GM23338 (cell line): ENCODE measurements at places on chromosomes 13 and 19. TPM values are rescaled to one million over a fixed set of nuclear protein-coding genes. Genes with fewer than 3 reads are reported as not detected.

DNA sequence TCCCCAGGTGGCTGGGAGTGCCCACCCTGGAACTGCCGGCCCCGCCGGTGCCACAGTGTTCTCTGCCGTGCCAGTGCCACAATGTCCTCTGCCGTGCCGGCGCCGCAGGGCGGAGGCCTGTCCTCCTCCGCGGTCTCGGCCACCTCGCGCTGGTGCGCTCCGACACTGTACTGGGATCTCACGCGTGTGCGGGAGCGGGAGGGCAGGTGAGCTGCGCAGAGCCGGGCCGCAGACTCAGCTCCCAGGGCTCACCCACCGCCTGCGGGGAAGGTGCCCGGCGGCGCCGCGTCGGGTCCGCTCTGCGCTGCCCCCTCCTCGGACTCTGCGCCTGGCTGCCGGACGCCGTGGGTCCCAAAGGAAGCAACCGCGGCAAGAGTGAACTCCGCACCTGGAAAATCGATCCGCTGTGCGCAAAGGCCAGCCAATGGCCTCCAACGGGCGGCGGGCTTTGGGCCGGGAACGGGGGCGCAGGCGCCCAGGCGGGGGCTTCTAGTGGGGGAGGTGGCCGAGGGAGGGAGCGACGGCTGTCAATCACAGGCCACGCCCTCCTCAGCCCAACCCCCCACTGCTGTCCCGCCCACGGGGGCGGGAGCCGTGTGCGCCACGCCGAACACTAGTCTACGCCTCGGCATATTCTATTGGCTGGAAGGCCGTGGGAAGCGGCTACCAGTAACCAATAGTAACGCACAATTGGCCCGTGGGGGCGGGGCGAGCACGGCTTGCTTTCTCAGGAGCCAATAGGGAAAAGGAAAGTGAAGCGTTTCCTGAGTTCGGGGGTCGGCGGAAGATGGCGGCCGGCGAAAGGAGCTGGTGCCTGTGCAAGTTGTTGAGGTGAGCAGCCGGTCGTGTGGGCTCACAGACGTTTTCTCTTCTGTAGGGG is at the start of gene ALG11:
Gene ALG11 (plus strand): TSS at position 767 of the 880 bp plus-strand sequence. CDS start 21 bp downstream, at position 788.
- peak; percentile 99 for DNase-seq

DNA sequence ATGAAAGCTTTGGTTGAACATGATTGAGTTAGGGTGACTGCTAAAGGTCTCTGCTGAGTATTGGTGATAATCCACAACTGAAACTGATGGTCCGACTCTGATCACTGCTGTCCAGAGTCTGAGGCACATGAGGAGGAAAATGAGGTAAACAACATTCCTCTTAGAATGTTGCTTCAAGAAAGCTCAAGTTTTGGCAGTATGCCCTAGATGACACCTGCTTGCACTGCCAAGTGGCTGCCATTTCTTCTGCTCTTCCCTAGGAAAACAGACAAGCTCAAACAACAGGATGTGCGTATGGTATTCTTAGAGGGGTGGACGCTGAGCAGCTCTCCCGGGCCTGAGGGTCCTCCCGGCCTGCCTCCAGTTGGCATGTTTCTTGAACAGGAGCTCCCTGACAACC is 15.2 kb upstream of the MTIF3 start:
- DNase-seq: no peak

DNA sequence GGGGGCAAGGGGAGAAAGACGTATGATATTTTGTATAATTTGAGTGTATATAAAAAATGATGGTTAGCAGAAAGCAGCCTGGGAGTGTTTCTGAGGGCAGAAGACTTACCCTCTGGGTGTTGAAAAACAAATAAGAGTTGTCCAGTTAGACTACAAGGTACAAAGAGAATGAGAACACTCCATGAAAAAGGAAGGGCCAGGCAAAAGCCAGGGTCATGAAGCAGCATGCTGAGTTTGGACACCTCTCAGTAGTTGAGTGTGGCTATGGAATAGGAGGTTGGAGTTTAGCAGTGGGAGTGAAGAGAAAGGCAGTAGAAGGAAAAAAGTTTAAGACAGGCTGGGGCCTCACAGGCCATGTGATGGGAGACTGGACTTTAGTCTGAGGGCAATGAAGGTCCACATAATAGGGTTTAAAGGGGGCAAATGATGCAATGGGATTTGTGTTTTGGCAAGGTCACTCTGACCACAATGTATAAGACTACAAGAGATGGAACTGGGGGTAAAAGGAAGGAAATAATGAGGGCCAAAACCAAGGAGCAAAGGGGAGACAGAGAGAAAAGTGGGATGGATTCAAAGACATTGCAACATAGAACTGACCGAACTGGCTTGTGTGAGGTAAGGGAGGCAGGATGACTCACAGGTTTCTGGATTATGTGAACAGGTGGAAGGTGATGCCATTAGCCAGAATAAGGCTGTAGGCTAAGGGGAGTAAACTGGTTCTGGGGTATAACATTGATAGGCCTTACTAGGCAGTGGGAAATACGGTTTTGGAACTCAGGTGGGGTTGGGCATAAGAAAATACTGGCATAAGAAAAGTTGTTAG is 76.6 kb downstream of the SERP2 start:
- DNase-seq: no peak

- peak; percentile 75 for DNase-seq
These were observed 5.2 kb downstream of the SYDE1 start for GRCh38 chr19:15112385-15112784.

- no peak for DNase-seq
These were observed 21.4 kb upstream of the LILRA2 start for GRCh38 chr19:54551950-54552912.

Gene HSPB6
- total RNA-seq: 0.27 and 0.87 TPM in 2 replicates

Gene NOTCH3
- 151 and 172 TPM in 2 replicates for total RNA-seq

Gene LIM2
- not detected in 2 replicates for total RNA-seq
